Stimulated activated CD4-positive, alpha-beta T cell treated with anti-CD3 and anti-CD28 coated beads, Interleukin-1b, Interleukin-23, amount 100 ng/mL, for 48 hours (primary cell): ENCODE measurements at places on chromosomes 7 and 10.

- no peak for DNase-seq
Measured at GRCh38 chr10:95788830-95789229, 32.9 kb downstream of the ENTPD1 start.

- DNase-seq: no peak
Measured at GRCh38 chr10:61068471-61068870, 124.5 kb upstream of the RHOBTB1 start.

DNA sequence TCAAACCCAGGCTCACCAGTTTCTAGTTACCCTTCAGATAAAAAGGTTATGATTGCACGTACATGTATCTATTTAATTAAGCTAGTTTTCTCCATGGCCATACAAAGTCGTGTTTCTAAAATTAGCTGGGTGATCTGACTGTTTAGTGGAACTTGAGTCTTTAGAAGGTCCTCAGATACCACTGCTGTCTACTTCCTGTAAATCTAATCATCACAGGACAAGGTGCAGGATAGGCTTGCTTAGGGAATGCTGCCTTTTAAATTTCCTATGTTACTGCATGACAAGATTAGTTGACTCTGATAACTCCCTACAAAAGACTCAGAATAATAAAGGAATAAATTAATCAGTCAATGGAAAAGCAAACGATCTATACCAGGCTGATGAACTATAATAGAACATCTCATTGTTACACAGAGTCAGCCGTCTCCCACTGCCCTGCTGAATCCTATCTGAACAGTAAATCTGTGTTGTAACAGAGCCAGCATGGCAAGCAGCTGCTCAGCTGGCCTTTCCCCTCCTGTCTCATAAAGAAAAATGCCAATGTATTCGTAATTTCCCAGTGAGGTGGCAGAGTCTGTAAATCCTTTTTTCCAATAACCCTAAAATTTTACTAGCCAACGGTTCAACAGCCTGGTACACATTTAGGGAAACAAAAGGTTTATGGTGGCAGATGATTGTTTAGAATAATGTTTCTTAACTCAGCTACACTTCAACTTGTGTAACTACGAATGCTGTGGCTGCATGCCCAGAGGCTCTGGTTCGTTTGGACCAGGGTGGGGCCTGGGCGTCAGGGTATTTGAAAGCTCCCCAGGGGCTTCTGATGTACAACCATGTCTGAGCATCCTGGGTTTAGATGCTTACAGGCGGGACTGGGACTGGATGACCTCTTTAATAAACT, 318.0 kb downstream of the PAXIP1 start:
- no peak for DNase-seq

- no peak for DNase-seq
Measured at GRCh38 chr10:30439931-30440330, 5.9 kb downstream of the MAP3K8 start.

GRCh38 chr10:36725581-36726520, 399.5 kb upstream of the ANKRD30A start:
- DNase-seq: no peak

GRCh38 chr7:141363748-141364147, 187.5 kb upstream of the AGK start:
- no peak for DNase-seq

- no peak for DNase-seq
Measured at GRCh38 chr10:79376078-79376628, 28.9 kb downstream of the PPIF start.

DNA sequence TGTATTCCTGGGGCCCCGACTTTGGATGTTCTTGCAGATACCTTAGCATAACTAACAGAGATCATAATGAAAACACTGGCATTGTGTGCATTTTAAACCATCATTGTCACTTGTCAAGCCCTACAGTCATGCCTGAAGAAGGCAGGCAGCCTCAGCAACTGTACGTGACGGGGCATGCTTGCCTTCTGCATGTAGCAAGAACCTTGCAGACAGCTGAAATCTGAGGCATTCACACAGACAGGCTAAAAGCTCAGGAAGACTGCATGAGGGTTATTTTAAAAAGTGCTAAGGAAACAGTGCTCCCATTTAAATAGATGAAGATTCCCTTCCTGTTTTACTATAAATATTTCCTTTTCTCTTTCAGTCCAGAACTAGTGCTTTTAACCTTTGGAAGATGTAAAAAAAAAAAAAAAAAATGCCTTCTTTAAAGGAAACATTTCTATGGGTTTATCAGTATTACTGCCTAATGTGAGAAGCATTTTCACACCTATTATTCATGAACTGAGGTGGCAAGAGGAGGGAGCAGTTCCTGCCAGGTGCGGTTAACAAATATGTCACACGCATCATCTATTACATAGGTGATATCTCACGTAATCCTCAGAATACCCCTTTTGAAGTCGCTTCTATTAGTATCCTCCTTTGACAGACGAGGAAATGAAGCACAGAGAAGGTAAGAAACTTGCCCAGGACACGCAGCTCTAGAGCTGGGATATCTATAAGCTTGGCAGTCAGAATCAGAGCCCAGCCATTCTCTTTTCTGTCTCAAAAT, 88.1 kb downstream of the PRKCQ start:
- DNase-seq: no peak

DNA sequence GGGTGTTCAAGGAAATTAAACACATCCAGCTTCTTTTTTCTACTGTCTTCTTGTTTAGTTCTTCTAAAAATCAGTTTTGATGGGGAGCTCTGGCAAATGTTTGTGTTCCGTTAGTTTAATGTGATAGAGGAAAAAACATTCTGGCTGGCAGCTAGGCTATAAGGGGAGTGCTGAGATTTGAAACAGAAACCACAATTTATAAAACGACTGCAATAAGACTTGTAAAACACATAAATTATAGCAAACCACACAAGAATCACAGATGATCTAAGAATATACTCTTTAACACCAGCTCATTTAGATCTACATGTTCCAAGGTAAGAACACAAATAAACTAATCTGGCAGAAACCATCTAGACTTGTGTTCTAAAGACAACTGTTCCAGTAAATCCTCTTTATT, 425.5 kb downstream of the CNTNAP2 start:
- no peak for DNase-seq

DNA sequence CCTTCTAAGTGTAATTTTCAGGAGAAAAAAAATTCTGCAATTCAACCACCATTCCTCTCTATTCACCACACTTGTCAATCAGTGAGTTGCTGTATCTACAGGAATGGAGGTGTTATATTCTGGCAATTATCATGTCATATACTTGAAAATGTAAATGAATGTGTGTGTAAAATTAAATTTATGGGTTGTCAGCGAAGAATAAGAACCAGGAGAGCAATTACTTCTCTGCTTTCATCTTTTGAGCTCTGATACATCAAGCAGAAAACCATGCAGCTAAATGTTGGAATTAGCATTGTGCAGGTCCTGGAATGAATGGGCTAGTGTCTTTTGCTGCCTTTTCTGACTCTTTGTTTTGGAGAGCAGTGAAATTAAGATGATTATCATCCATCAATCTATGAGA, 207.6 kb downstream of the FOXP2 start:
- DNase-seq: no peak

- DNase-seq: no peak
Measured at GRCh38 chr7:152601305-152601798, 74.6 kb downstream of the XRCC2 start.

- no peak for DNase-seq
Measured at GRCh38 chr10:62023329-62023728, 121.8 kb downstream of the ARID5B start.

DNA sequence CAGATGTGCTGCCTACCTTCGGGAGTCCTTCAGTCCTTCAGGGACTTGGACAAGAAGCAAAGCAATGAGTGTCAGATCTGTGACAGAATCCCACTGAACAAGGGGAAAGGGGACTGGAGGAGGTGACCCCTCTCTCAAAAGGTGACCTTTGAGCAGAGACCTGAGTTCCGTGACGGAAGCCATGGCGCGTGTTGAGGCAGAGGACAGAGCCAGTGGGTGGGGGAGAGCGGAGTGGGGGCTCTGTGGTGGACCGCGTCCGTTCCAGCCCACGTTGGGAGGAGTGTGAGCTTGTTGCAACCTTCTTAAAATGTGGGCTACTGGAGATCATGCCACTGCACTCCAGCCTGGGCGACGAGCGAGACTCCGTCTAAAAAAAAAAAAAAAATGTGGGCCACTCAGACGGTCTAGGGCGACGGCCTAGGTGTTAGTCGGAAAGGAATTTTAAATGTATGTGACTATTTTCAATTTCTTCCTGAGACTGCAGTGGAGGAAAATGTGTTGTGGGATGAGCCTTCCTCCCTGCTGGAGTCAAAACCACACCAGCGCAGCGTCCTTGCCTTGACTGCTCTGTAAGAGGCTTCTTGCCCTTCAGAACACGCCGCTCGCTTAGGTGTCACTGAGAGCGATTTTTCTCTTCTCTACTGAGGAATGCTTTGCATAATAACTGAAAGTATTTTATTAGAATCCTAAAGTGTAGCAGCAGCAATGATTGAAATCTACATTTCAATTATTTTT, 272.7 kb downstream of the CELF2 start:
- no peak for DNase-seq

- peak; percentile 60 for DNase-seq
Measured at GRCh38 chr7:54788664-54789063, 29.7 kb upstream of the SEC61G start.

GRCh38 chr10:18303851-18304801, 163.9 kb downstream of the CACNB2 start:
- no peak for DNase-seq

DNA sequence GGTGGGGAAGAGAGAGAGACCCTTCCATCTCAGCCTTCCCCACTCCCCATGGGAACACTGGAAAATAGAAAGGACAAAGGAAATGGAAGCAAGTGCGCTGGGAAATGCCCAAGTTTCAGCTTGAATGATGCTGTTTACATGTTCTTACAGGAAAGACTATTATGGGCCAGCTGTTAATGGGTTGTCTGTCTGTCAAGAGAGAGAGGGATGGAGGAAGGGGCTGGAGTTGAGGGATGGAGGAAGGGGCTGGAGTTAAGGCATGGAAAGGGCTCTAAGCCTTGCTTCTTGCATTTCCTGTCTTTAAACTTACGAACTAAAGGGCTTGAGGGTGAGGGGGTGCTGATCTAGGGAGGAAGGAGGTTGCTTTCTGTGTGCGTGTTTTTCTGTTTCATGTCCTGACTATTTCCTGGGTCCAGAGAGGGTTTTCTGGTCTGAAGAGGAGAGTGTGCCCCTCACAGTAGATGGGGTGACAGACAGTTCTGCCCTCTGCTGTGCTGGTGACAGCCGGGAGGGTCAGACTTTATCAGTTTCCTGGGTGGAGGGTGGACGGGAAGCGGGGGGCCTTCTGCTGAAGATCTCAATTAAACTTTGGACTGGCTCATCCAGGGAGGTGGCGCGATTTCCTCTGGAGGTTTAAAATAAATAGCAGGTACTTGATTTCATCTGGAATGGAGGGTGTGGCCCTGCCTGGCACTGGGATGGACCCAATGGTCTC, 30.5 kb downstream of the GRK5 start:
- DNase-seq: no peak

DNA sequence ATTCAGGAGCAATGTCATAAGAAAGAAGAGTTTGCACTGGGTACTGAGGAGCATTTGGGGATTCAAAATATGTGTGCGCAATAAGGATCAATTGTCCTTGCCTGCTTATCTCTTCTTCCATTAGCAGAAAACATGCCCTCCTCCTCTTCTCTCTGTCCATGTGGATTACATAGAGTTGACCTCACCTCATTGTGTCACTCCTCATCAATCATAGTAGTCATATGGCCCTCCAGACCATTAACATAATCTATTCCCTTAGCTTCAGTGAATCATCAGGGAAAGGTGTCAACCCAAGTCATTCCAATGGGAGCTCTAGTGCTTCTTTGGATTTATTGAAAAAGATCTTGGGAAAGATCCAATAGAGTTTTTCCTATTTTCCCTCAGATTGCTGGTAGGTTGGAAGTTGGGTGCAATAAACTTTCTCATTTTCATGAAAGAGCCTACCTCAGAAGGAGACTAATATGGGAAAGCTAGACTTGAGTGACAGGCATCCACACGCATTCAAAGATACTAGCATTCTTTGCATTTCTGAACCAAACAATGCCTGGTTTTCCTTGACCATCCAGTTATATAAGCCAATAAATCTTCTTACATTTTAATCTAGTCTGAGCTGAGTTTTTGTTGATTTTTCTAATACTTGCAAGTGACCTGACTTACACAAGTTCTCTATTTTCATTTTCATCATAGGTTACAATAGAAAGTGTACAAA, 71.5 kb upstream of the FAM13C start:
- DNase-seq: no peak

DNA sequence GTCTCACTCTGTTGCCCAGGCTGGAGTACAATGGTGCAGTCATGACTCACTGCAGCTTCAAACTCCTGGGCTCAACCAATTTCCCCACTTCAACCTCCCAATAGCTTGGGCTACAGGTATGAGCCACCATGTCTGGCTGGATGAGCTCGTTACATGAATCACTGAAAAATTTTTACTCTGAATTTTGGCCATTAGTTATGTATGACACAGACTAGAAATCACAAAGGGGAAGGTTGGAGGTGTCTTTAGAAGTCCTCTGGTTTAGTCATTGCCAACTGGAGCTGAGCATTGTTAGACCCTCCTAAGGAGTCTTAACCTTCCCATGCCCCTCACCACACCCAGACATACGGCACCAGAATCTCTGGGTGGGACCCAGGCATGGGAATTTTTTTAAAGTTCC, 34.7 kb downstream of the SVIL start:
- no peak for DNase-seq

- DNase-seq: no peak
Measured at GRCh38 chr7:1972744-1973143, 260.0 kb downstream of the MAD1L1 start.

DNA sequence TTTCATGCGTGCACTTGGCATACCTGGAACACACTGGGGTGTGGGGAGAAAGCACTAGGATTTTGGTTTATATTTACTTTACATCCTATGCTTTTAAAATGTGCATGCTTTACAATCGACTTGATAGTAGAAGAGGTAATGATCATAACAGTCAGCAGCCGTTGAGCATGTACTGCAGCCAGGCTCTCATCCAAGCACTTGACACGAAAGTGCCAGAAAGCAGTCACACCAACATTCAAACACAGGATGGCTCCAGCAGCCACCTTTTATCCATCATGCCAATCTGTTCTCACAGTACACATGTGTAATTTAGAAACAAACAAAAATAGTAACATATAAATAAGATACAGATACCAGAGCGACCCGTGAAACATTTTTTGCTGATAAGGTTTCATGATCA, 1.2 kb upstream of the FAM241B start:
- DNase-seq: no peak

- DNase-seq: no peak
Measured at GRCh38 chr7:92973293-92973731, 136.9 kb upstream of the CDK6 start.

DNA sequence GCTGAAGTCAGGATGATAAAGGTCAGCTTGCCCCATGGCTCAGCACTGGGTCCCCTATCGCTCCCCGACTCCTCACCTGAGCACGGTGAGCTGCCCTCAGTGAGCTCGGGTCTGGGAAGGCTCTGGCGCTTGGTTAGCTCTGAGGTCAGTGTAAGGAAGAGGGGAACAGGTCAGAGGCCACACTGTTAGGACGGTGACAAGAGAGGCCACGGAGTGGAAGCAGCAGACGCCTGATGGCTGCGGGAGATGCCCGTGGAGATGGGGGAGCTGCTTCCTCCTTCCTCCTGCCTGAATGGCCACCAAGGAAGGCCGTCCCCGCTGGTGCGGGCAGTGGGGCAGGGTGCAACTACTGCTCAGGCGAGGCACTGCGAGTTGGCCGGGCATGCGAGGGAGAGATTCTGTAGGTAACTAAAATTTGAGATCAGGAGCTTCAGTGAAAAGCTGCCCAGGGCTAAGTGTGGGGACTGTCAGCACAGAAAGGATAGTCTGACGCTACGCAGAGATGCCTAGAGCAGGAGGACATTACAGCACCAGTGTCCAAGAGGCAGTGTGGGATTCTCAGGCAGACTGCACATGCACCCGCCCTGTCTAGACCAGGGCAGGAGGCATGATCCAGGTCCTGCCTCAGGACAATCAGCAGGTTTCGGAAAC, 231.3 kb upstream of the GRB10 start:
- DNase-seq: no peak
